ENCODE measurements at places on chromosomes 3 and 15.

DNA sequence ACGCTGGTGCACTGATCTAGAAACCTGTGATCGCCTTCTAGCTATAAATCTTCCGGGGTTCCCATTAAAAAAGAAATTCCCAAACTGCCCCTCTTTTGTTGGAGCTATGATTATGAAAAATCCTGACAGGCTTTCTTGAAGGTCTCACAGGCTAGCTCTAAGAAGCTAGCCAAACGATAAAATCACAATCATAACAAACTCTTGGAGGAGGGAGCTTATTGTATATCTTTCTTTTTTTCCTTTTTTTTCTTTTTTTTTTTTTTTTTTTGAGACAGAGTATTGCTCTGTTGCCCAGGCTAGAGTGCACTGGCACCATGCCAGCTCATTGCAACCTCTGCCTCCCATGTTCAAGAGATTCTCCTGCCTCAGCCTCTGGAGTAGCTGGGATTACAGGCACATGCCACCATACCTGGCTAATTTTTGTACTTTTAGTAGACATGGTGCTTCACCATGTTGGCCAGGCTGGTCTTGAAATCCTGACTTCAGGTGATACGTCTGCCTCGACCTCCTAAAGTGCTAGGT lies 72.0 kb downstream of the MYO1E start:
- no peak for DNase-seq

DNA sequence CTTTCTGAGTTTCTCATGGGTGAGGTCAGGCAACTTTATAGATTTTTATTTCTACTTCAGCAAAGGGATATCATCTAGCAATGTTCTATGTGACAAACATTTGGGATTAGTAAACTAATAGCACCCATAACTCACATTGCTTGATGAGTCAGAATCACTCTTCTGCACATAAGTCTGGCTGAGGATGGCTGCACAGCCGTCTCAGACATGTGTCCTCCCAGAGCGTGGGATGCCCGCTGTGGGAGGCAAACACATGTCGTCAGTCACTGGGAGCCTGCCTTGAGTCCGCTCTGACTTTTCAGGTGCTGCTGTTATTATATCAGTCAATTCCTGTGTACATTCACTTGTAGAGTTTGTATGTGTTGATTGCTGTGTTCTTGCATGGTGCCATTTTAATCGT lies 230.7 kb upstream of the TRIM42 start:
- no peak for DNase-seq

DNA sequence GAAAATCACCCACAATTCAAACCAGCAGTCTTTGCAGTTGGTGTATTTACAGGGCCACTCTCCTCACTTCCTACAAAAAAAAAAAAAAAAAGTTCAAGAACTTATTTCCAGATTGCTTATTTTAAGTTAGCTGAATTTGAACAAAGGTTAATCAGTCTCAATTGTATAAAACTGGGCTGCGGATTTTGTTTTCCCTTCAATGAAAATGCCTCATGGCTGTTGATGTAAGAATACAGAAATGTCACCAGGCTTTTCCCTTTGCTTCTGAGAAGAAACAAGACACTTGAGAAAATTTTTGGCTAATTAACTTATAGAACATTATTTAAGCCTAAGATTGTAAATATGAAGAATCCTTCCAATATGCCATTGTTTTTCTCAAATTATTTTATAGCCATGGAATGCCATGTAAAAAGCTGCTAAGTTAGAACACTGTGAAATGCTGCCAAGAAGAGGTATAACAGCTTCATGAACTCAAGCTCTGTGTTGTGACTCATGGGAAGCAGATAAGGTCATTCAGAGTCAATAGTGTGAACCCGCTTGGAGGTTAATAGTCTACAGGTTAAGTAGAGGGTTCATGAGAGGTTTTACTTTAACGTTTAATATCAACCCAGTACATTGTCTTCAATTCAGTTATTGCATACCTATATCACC lies 84.3 kb upstream of the ABI3BP start:
- no peak for DNase-seq

DNA sequence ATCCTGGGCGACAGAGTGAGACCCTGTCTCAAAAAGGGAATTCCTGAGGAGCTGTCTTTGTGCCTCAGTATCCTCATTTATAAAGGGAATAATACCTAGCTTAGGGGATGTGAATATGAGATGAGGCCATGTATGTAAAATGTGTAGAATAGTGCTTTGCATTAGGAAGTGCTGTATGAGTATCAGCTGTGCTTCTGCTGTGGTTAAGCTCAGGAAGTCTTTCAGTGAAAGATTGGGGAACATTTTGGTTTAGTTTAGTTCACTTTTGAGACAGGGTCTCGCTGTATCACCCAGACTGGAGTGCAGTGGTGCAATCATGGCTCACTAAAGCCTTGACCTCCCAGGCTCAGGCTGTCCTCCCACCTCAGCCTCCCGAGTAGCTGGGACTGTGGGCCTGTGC lies 10.6 kb downstream of the THUMPD3 start:
- DNase-seq: no peak

- no peak for DNase-seq
Measured at GRCh38 chr15:82014989-82015388, 30.8 kb downstream of the MEX3B start.

DNA sequence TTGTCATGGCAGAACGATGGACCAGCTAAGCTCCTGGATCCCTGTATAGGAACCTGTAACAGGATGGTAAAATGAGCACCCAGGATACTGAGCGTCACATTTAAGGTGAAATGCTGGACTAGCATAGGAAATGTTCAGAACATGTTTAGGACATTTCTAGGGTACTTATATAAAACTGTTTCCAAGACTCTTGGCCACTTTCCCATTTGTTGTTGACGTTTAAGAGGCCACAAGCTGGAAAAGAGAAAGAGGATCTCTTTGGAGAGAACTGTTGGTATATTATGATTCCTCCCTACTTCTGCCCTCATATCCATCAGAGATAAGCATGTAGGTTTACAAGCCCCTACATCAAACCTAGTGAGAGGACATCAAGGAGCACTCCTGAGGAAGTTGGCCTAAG lies 57.5 kb downstream of the SCN11A start:
- no peak for DNase-seq

DNA sequence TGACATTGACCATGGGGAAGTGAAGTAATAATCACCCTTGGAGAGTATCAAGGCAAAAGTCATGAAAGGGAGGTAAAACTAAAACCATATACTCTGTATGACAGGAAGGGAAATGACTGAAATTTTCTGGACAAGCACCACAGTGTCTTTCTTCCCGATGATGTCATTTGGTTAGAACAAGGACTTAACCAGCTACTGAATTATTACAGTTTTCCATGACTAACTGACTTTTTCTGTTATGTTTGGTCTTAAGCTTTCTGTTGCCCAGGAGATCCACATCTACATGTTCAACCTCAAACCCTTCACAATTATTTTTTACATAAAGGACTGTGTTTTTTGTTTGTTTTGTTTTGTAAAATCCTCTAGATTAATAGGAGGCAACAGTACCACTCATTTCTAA lies 191.9 kb upstream of the IL12A start:
- DNase-seq: no peak

GRCh38 chr3:107264888-107265287 lies 112.4 kb upstream of the CCDC54 start:
- no peak for DNase-seq

- no peak for DNase-seq
Measured at GRCh38 chr3:69439643-69440270, 53.9 kb upstream of the FRMD4B start.

GRCh38 chr3:171168086-171168485 lies 141.6 kb upstream of the SLC2A2 start:
- no peak for DNase-seq

- DNase-seq: no peak
Measured at GRCh38 chr3:159586571-159587202, 401.9 kb upstream of the IL12A start.

Measured in activated CD8-positive, alpha-beta memory T cell treated with anti-CD3 and anti-CD28 coated beads for 4 hours (primary cell).